ENCODE measurements at places on chromosomes 4 and X.

GRCh38 chr4:27835851-27836250, 975.2 kb downstream of the STIM2 start:
- no peak for DNase-seq

DNA sequence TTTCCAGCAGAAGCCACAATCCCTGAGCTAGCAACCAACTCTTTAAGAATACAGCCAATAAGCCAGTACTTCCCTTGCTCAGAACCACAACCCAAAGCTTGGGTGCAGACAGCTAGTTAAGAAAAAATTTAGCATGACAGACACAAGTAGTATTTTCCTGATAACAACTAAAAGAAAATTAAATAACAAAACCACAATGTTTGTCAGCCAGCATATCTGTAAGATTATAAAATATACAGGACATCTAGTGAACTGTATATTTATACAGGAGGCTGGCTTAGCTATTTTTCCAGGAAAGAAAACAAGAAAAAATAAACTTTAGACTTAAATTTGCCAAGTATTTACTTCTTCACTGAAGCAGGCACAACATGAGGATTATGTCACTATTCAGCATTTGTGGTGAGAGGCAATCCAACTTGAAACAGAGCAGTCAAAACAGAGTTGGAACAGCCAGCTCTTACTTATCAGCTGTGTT, 6.6 kb downstream of the PF4V1 start:
- no peak for DNase-seq

GRCh38 chr4:8871417-8872401, at the start of gene HMX1:
TSS of gene HMX1 (minus strand) at chr4:8871839. CDS start at chr4:8871614, 225 bp downstream.
- DNase-seq: no peak

DNA sequence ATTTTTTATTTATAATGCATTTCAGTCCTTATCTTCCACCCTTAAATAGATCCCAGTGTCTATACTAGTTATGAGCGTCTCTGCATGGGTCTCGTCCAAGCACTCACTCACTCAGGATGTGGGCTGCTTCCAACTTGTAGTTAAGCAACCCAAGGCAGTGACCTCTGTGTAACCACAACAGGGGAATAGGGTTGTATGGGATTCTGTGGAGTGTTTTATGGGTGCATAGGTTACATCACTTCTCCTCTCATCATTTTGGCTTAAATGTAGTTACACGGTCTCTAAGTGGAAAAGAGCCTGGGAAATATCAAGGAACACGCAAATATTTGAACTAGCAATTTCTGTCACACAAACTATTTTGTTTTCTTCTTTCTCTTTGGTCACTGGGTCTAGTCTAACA, 931.0 kb downstream of the STIM2 start:
- DNase-seq: peak; percentile 37

- no peak for DNase-seq
These were observed 674.8 kb downstream of the RAPGEF2 start for GRCh38 chr4:159777689-159778088.

- DNase-seq: no peak
These were observed 170.2 kb downstream of the FAT4 start for GRCh38 chr4:125484912-125485311.

GRCh38 chrX:49192722-49193328, 6.7 kb upstream of the PRICKLE3 start:
- no peak for DNase-seq

DNA sequence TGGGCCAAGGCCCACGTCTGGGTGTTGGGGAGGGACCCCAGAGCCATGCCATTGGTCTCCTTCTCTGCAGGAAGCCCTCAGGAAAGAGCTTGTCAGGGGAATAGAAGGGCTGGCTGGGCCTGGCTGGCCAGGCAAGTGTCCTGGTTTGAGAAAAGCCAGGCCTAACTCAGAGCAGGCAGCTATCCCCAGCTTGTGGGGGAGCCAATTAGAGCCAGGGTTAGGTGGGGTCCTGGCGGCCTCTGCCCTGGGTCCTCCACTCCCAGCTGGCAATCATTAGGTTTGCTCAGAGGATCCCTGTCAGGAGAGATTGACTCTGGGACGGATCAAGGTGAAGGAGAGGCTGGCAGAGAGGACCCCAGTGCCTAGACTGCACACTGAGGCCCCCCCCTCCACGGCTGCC, 64.8 kb downstream of the PJA1 start:
- no peak for DNase-seq

DNA sequence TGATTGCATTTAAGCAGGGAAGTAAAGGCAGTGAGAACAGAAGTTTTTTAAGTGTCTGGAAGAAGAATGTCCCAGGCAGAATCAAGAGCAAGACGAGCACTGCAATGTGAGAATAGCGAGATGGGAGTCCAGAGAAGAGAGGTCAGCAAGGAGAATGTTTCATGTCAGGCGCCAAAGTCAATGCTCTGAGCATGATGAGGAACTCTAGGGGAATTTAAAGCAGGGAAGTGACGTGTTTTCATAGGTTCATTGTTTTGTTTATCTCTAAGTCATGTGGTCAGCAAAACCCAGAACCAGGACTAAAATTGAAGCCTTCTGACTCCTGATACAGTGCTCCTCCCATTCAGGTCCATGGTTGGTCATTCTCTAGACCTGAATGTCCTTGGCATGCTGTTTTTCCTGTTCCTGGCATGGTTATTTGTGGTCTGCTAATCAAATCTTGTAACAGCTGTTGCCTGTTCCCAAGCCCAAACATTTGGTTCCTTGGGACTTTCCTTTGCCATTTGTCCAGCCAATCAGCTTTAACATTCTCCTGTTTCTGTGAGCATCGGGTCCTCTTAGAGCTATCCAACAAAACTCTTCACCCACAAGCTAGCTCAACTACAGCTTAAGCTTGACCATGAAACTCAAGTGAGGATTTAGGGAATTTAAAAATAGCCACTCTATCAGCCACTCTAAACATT, 37.7 kb downstream of the PTCHD1 start:
- no peak for DNase-seq

DNA sequence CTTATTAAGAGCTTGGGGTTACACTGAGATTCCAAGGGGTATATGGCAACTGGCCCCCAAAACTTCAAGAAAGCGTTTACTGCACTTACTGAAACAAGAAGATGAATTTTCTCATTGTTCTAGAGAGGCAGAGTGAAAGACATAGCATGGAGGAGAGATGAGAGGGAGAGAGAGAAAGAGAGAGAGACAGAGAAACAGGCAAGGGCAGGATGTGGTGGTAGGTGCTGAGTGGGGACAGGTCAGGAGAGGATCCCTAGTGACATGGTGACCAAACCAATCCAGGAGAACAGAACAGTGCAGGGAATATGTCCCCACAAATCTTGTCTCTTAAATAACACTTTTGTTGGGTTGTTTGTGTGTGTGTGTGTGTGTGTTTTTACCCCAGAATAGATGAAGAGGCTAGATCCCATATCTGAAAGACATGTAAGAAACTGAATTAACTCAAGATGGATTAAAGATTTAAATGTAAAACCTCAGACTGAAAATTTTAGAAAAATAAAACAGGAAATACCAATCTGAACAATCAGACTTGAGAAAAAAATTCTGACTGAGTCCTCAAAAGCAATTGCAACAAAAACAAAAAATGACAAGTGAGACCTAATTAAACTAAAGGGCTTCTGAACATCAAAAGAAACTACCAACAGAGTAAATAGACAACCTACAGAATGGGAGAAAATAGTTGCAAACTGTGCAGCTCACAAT, 202.2 kb downstream of the QDPR start:
- no peak for DNase-seq

- DNase-seq: no peak
These were observed 28.8 kb downstream of the SUPT20HL2 start for GRCh38 chrX:24285082-24285481.

DNA sequence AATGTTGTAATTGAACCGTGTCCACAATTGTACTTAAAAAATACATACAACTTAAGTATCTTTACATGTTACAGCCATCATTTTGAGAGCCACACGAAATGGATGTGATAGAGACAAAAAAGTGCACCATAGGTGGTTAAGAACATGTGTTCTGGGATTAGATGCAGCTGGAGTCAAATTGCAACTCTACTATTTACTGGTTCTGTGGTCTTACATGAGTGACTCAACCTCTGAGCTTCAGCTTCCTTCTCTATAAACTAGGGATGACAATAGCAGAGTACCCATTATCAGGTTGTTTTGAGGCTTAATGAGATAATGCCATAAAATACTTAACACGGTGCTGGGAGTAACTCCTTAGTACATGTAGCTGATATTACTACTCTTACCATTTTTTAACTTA, 130.4 kb downstream of the IDS start:
- DNase-seq: no peak

DNA sequence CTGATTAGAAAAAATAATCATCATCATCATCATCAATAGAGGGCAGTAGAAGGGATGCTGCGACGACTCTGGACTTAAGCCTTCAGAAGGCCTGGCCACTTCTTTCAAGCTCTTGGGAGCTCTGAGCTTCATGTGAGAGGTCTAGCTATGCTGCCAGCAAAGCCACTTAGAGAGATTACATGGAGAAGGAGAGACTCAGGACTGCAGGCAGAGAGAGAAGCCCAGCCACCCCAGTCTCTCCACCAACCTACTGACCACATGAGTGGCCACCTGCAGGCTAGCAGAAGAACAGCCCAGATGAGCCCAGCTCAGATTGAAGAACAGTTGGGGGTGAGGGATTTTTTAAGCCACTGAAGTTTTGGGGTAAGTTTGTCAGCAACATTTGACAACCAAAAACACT, 17.1 kb upstream of the TMEM150C start:
- DNase-seq: no peak

DNA sequence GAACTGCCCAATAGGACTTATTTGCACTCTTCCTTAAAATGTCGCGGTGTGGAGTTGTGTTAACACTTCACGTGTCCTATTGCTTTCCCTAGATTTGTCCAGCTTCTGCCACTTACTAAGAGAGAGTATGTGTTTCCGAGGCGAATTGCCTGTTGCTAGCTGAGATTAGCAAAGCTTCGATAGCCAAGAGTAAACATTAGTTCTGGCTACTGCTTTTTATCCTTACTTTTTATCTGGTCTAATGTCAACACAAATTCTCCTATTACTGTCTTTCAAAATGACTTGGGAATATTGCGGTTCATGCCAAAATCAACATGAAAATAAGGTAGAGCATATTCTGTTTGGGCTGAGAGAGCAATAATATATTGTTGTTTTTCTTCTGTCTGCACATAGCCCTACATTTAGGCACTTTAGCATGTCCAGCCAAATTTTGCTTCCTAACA, 90.4 kb upstream of the VEGFC start:
- peak; percentile 18 for DNase-seq

- DNase-seq: no peak
These were observed 2.4 kb upstream of the BCORL1 start for GRCh38 chrX:129980001-129980401.

- no peak for DNase-seq
These were observed 47.0 kb downstream of the COQ2 start for GRCh38 chr4:83237591-83237990.

- no peak for DNase-seq
These were observed 280.7 kb downstream of the BCOR start for GRCh38 chrX:39816871-39817731.

DNA sequence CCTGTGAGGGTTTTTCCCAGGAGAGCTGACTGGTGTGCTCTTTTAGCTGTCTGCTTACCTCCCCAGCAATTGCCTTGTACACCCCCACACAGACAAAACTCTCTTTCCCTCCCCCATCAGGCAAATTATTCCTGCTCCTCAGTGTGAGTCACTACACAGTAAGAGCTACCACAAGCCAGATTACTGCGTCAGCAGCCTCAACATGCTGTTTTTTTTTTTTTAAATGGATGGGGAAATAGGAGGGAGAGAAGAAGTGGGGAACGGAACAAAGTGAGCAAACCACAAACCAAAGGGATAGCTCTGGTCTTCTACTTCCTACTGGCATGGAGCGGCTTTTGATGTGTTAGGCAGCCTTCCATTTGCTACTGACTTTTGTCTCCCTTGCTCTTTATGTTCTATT, 107.5 kb upstream of the ACSL4 start:
- peak; percentile 64 for DNase-seq

Measured in HS-5 (cell line).